Muscle of leg (tissue), 16 donors: ENCODE measurements at places on chromosomes 12 and 14.

DNA sequence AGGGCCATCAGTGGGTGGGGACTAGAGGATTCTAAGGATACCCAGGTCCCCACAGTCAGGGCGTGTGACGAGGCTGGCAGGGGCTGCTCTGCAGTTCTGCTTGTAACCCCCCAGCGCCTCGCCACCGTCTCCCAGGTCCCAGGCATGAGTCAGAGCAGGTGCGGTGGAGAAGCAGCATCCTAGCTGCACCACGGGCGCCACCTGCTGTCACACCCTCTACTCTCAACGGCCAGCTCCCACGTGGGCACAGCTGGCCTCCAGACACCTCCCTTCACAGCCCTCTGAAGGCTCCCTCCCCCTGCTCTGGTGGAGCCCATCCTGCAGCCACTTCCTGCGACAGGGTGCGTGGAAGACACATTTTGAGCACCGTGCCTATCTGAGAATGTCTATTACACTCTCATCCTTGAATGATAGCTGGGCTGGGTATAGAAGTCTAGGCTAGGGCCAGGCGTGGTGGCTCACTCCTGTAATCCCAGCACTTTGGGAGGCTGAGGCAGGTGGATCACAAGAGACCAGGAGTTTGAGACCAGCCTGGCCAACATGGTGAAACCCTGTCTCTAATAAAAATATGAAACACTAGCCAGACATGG is 6.9 kb upstream of the NUDT14 start:
- no peak for DNase-seq

GRCh38 chr12:101855976-101856375 is 21.4 kb upstream of the DRAM1 start:
- no peak for DNase-seq

- no peak for DNase-seq
These were observed 66.3 kb upstream of the HOXC13 start for GRCh38 chr12:53872367-53872766.

DNA sequence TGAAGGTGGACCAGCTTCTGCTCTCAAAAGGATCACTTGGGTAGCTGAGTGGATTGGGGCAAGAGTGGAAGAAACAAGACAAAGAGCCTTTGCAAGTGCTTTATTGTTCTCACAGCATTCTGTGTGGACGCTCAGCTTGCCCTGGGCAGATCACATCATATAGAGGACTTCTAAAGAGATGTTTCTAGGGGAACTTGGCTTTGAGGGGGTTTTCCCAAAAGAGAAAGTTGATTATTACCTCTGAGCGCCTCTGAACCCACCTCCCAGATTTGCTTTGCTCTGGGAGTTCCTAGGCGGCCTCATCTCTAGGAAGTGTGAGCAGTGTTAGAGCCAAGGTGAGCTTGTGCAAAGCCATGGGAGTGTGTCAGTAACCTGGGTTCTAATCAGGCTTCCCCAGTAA is 81.7 kb downstream of the RIN3 start:
- no peak for DNase-seq

DNA sequence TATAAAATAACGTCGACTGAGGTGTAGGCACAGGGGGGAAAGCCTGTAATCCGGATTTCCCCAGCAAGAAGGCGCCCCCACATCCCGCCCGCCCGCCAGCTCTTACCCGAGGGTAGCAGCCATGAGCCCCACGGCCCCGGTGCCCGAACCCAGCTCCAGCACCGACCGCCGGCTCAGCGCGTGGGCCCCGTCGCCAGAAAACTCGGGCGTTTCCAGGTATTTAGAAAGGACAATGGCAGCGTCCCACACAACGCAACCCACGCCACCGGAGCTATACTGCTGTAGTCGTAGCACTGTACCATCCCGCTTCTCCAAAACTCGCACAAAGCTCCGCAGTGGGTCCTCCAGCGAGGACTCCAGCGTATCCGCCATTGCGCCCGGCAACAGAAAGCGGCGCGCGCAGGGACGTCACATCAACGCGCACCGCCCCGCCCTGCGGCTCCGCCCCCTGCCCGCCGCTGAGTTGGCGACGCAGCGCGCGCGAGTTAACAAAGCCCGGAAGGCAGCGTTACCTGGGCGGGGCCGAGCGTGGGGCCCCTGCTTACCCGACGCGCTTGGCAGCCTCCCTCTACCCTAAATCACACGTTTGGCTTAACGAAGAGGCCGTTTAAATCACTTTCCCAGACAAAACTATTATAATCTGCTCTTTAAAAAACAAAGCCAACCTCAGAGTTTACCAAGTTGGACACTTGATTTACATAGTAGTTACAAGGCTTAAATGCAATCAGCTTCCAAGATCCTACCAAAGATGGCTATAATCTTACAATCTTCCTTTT is at the start of gene VCPKMT:
TSS of gene VCPKMT (minus strand) at position 392 of the 776 bp plus-strand sequence. CDS start at position 372, 20 bp downstream.
- peak; percentile 98 for DNase-seq

GRCh38 chr14:38900887-38901286 is 202.1 kb downstream of the SEC23A start:
- DNase-seq, result no peak

- DNase-seq, result no peak
These were observed 131.3 kb downstream of the KTN1 start for GRCh38 chr14:55711175-55711811.

GRCh38 chr14:69687606-69688298 is 76.4 kb downstream of the SUSD6 start:
- peak; percentile 69 for DNase-seq

DNA sequence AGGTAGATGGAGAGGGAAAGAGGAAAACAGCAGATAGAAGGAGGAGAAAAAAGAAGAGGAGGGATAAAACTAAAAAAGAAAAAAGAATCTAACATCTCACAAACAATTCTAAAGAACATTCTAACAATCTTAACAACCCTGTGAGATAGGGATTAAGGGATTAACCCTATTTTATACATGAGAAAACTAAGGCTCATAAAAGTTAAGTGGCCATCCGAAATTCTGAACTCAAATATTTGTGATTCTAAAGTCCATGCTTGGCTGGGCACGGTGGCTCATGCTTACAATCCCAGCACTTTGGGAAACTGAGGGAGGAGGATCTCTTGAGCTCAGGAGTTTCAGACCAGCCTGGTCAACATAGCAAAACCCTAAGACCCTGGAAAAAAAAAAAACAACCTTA is 13.1 kb downstream of the KIF21A start:
- DNase-seq, result no peak

- no peak for DNase-seq
These were observed 39.8 kb upstream of the NUAK1 start for GRCh38 chr12:106178562-106178961.

GRCh38 chr12:52387859-52388258 is 2.4 kb upstream of the KRT84 start:
- no peak for DNase-seq
